ENCODE measurements at places on chromosomes 6 and 20. TPM values are rescaled to one million over a fixed set of nuclear protein-coding genes. Genes with fewer than 3 reads are reported as not detected.

- DNase-seq = no peak
These were observed 11.9 kb upstream of the C20orf144 start for GRCh38 chr20:33650111-33650752.

DNA sequence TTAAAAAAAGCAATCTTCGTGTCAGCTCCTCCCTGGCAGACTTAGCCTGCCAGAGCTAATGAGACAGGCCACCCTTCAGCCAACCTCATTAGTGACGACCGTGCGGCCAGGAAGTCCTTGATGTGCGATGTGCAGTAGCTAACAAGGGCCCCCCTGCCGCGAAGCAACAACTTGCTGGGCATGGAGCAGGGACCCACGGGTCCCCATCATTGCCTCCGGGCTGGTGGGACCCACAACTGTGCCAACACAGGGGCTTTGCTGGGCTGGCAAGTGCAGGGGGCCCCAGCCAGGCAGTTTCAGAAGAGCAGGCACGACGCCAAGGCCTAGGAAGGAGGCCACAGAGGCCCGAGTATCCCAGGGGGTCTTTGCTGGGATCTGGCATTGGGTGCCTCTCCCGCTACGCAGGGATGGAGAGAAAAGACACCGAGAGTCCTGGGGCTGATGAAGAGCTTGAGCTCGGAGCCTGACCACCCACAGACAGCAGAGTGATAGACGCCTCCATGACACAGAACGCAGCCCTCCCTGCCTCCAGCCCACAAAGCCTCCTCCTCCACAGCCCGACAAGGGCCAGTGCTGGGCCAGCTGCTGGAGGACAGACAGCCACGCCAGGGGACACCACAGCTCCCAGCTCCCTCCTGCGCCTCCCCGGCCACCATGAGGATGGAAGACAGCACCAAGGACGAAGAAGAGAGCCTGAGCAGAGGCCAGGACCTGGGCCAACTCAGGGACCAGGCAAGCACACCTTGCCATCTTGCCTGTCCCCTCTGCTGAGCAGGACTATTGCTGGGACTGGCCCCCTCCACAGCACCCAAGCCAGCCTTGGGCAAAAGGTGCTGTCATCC lies 96.6 kb downstream of the YTHDF1 start:
- DNase-seq = no peak

Gene PRL
- 0.11 TPM for polyA plus RNA-seq

DNA sequence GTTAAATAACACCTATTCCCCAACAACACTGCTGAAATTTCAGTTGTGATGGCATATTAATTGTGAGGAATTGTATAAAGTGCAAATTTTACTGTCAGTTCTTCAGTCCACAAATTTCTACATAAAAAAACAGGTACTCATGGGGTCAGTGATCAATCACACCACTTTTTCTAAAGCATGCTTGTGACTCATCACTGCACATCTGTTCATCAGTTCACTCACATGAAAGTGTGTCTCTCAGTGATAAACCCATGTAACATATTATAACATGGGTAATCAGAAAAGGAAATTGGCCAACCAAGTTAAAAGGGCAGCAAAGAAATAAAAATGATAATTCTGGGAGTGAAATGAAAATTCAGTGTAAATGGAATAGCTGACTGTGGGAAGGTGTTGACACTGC lies 234.7 kb upstream of the FKBP1C start:
- DNase-seq = no peak

GRCh38 chr20:45070932-45071632 lies 29.8 kb downstream of the KCNS1 start:
- DNase-seq = no peak

DNA sequence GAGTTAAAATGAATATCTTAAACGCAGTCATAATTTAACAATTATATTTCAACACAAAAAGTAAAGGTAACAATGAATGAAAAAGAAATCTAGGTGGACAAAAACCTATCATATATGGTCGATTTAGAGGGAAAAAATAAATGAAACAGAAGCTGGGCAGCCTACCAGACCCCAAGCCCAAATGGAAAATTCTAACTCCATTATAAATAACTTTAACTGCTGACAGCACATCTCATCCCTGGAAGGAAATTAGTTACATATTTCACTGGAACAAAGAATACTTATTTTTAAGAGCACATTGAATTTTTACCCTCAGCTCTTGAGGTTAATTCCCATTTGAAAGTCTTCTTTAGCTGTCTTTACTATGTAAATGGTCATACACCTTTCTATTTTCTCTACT lies 39.1 kb downstream of the COL12A1 start:
- DNase-seq = no peak

GRCh38 chr6:137095651-137096238 lies 51.0 kb upstream of the IL20RA start:
- no peak for DNase-seq

DNA sequence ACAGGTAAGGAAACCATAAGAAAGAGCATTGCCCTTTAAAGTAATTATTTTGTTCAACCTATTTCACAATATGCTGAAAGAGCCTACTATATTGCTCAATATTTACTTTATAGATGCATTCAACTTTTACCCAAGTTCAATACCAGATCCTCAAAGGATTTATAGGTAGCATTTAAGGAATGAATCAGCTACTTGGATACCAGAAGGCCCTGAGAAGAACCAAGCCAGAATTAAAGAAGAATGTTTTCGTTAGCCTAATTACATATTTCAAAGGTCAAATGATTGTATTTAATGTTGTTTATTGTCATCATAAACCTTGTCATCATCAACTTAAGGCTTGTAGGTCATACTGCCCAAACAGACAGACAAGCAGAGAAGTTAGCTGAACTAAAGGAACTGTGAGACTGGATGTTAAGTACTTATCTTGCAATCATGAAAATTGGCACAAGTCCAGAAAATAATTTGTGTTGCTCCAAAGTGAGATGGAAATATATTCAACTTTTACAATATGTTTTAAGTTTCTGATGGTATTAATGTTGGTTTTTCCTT lies 636.7 kb downstream of the RFPL4B start:
- DNase-seq = no peak

DNA sequence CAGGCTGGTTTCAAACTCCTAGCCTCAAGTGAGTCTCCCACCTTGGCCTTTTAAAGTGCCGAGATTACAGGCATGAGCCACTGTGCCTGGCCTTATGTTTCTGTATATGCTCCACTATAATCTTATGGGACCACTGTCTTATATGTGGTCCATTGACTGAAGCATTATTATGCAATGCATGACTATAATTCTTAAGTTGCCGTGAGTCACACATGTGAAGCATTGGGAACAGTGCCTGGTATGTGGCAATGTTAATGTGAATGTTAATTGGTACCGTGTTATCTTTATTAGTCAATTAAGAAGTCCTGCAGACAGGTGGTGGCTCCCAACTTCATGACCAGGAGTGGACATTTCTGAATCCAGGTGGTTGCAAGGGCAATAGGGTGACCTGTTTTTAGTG lies 14.7 kb upstream of the ASXL1 start:
- DNase-seq = no peak

Gene MOG
- polyA plus RNA-seq = not detected

Gene PGC
- not detected for polyA plus RNA-seq

GRCh38 chr6:7085911-7086310 lies 21.9 kb upstream of the RREB1 start:
- DNase-seq = no peak

Gene IRF4
- polyA plus RNA-seq = 0.18 TPM

GRCh38 chr6:164005004-164005711 lies 590.6 kb downstream of the QKI start:
- no peak for DNase-seq

- DNase-seq = no peak
These were observed 57.0 kb upstream of the PREP start for GRCh38 chr6:105459864-105460263.

GRCh38 chr6:74768120-74768519 lies 437.7 kb downstream of the COL12A1 start:
- no peak for DNase-seq

- DNase-seq = peak; percentile 41
These were observed 41.0 kb downstream of the SLC9A8 start for GRCh38 chr20:49853640-49854039.

Gene MUC21
- not detected for polyA plus RNA-seq

GRCh38 chr20:12573442-12573841 lies 435.3 kb upstream of the SPTLC3 start:
- DNase-seq = no peak

Gene SUMO4
- polyA plus RNA-seq = 0.80 TPM

Gene TAGAP
- 0.45 TPM for polyA plus RNA-seq

DNA sequence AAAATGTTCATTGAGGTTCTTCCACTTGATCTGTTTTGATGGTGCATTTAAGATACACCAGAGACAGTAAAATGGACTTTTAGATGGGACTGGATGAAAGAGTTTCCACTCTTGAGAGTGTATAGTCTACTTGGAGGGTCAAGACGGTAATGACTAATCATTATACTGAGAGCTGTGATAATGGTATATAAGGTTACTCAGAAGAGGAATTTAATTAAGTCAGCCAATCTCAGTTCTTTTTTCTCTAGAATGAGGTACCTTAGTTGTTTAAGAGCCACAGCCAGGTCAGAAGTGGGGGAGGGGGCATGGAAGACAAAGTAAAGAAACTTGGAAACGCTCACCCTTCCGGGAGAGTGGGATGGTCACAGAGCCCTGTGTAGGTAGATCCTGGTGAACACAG lies 123.9 kb downstream of the MAP3K4 start:
- no peak for DNase-seq

GRCh38 chr6:49558238-49558637 lies 7.8 kb downstream of the C6orf141 start:
- DNase-seq = no peak

- DNase-seq = no peak
These were observed 164.0 kb downstream of the SOBP start for GRCh38 chr6:107653861-107654394.

DNA sequence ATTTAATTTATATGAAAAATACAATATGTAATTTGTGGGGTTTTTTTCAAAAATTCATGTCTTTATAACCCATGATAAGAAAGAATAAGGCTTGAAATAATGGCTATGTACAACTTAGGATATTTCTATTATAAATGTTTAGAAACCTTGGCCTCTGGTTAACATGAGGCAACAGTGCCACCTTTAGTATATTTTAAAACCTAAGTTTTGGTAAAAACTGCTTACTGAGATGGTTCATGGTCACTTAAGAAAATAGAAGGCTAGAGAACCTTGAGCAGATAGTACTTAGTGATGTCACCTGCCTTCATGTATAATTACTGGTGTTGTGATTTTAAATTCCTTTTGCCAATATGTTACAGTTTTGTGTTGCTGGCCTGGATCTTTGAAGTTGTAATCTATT lies 176.4 kb downstream of the ADGB start:
- no peak for DNase-seq

Gene POU3F2
- 0.10 TPM for polyA plus RNA-seq
